Activated T-cell treated with anti-CD3 and anti-CD28 coated beads, Interleukin-2, amount 50 U/mL, for 4 hours (primary cell): ENCODE measurements at places on chromosomes 12 and 14. TPM values are rescaled to one million over a fixed set of nuclear protein-coding genes. Genes with fewer than 3 reads are reported as not detected.

LRIG3 gene
- total RNA-seq, result 0.14 TPM

RASSF8 gene
- total RNA-seq, result 0.58 TPM

LPAR5 gene
- 3.8 TPM for total RNA-seq

DACT1 gene
- 0.76 TPM for total RNA-seq

DNA sequence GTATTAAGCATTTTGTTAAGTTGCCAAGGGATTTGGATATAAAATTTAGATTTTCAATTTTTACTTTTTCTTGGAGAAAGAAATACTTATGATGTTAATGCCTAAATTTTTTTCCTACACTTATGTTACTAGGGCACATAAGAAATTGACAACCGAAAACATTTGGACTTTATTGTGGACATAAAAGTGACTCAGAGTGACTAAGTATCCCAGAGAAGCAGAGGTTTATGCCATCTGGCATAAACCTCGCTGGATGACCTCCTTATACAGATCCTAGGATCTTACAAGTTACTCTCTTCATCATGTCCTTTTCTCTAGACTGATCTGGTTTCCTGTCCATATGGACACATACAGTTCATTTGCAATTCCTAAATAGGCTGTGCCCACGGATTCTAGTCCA, 89.8 kb downstream of the RERG start:
- no peak for DNase-seq

GRCh38 chr12:110694330-110694901, 5.5 kb upstream of the HVCN1 start:
- DNase-seq, result no peak
